ENCODE measurements at places on chromosomes 16 and 17.

DNA sequence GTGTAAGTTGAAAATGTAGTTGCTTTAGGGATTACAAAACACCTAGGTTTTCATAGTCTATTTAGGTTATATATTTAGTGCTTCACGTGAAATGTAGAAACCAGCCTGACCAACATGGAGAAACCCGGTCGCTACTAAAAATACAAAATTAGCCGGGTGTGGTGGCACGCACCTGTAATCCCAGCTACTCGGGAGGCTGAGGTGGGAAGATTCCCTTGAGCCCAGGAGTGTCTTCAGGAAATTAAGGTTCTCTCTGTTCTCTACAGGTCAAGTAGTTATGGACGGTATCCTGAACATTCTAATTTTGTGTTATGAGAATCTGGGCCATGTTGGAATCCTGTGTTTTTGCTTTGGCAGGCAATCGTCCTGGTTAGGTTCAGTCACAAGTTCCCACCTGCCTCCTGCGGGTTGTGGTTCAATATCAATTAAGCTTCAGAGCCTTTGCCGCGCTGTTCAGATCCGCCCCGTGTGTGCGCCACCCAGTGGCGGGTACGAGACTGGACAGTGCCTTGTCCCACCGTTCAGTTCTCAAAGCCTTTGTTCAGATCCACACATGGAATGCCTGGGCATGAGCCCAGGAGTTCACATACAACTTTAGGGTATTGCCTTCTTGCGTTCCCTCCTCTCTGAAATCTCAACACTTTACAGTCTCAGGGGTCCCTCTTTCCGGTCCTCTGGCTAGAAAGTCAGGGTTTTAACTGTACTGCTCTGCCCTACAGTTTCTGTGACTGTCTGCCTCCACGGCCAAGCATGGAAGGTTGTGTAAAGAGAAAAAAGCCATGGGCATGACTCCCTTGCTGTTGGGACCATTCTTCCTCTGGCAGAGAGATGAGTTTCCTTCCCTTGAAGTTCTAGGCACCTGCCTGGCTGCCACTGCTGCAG is 41.7 kb downstream of the HEATR6 start:
- no peak for DNase-seq

- DNase-seq, result no peak
Observed at GRCh38 chr16:22660441-22661160, 149.9 kb downstream of the NPIPB5 start.

GRCh38 chr17:20273741-20274500 is 193.4 kb downstream of the LGALS9B start:
- no peak for DNase-seq

DNA sequence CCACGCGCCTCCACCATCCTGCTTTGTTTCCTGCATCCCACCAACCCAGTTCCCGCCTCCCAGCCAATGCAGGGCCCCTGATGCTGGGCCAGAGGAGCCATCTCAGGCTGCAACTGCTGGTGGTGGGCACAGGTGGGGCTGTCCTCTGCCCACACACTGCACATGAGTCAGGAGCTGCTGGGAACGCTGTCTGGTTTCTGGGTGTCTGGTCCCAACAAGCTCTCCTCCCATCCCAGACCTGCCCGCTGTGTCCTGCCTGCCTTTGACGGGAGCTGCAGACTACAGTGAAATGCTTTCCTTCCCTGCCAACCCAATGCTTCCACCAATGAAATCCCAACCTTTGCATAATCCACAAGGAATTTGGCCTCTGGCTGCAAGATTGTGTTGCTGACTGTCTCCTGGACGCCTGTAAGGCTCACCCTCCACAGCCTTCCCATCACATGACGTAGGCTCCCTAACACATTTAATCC is 98.9 kb downstream of the N4BP1 start:
- DNase-seq, result no peak

DNA sequence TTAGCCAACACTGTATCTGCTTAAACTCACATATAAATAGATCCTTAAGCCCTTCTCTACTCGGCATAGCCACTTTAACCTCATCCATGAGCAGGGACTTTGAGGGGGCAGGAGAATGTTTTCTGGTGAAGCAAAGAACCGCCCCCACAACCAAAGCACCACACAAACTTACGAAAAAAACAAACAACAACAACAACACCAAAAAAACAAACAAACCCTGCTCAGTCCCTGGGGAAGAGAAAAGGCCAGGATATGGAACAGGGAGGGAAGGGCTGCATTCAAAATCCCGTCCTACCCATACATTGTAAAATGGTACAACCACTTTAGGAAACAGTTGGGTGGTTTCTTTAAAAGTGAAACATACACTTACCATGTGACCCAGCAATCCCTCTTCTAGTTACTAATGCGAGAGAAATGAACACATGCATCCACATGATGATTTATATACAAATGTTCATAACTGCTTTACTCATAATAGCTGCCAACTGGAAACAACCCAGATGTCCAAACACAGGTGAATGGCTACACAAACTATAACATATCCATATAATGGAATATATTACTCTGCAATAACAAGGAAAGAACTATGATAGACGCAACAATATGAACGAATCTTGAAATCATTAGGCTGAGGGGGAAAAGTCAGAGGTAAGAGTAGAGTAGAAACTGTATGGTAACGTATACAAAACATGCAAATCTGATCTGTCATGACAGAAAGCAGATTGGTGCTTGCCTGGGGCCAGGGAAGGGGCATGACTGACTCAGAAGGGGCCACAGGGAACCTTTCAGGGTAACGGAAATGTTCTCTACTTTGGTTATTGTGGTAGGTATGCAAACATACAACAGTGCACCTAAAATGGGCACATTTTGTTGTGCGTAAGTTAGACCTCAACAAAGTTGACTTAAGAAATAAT is 37.7 kb upstream of the TOB1 start:
- no peak for DNase-seq

DNA sequence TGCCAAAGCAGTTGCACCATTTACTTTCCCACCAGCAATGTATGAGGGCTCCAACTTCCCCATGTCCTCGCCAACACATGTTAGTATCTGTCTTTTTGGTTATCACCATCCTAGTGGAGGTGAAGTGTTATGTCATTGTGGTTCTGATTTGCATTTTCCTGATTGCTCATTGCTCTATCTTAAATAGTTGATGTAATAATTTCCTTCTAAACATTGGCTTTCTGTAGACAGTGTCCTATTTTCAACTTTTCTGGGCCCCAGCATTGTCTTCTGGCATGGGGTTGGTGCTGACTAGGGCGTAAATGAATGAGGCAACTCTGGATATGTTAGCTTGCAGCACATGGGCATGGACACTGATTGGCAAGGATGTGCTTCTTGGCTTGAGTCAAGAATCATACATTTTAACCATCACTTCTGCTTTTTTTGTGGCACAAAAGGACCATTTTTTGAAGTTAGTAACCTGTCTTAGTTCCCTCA is 25.1 kb downstream of the PLCG2 start:
- DNase-seq, result no peak

- no peak for DNase-seq
Observed at GRCh38 chr16:58020628-58021521, 4.7 kb upstream of the MMP15 start.
